ENCODE measurements at places on chromosomes 4 and X. TPM values are rescaled to one million over a fixed set of nuclear protein-coding genes. Genes with fewer than 3 reads are reported as not detected.

Gene TCEANC
- 10.7 TPM for total RNA-seq

Gene NLGN3
- total RNA-seq = 3.1 TPM

Gene GPR82
- 0.12 TPM for total RNA-seq

Gene YY2
- total RNA-seq = 2.4 TPM

Gene NAP1L3
- total RNA-seq = 0.61 TPM

Gene ARMCX4
- total RNA-seq = 2.6 TPM

Gene DCAF12L2
- not detected for total RNA-seq

Gene TRAM1L1
- total RNA-seq = not detected

Gene MAGEA10
- total RNA-seq = not detected

Gene GAGE2A
- total RNA-seq = not detected

Gene TECRL
- total RNA-seq = not detected

Gene CTAG1A
- not detected for total RNA-seq

Gene CYTL1
- not detected for total RNA-seq

Gene ARHGAP24
- not detected for total RNA-seq

Gene NUDT10
- total RNA-seq = 0.12 TPM

Gene SMIM14
- 5.5 TPM for total RNA-seq

Gene FGA
- total RNA-seq = not detected

Gene TMSB4X
- 14,146 TPM for total RNA-seq

Gene PCYT1B
- total RNA-seq = 0.20 TPM

Gene GNRHR
- total RNA-seq = not detected

Gene SFRP2
- not detected for total RNA-seq

Gene CXCL10
- total RNA-seq = 10.5 TPM

Gene TMSB15A
- total RNA-seq = 0.54 TPM

Gene STOX2
- total RNA-seq = not detected

Gene DTHD1
- 0.64 TPM for total RNA-seq

Gene ADGRG2
- not detected for total RNA-seq

Gene GABRG1
- not detected for total RNA-seq
